ENCODE measurements at places on chromosomes 16 and 17.

DNA sequence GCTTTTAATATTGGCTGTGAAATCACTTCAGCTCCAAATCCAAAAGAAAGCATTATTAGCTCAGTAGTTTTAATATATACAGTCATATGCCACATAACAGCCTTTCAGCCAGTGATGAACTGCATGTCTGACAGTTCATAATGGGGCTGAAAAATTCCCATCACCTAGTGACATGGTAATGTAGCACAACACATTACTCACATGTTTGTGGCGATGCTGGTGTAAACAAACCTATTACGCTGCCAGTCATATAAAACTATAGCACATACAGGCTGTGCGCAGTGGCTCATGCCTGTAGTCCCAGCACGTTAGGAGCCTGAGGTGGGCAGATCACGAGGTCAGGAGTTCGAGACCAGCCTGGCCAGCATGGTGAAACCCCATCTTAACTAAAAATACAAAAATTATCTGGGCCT, 92.2 kb downstream of the TUBD1 start:
- no peak for DNase-seq

- DNase-seq, result no peak
These were observed 115.2 kb downstream of the RBFOX3 start for GRCh38 chr17:79495665-79496064.

DNA sequence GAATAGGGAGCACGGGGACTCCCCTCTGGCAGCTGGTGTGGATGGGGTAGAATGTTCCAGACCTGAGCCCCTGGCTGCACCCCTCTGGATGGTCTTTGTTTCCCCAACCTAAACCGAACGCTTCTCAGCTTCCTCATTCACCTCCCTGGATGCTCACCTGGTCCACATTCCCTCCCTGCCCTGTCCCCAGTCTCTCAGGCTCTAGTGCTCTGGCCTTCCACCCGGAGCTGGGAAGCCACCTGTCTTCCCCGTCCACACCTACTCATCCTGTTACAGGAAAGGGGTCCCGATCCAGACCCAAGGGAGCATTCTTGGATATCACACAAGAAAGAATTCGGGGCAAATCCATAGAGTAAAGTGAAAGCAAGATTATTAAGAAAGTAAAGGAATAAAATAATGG, 73.5 kb downstream of the CYLD start:
- no peak for DNase-seq

DNA sequence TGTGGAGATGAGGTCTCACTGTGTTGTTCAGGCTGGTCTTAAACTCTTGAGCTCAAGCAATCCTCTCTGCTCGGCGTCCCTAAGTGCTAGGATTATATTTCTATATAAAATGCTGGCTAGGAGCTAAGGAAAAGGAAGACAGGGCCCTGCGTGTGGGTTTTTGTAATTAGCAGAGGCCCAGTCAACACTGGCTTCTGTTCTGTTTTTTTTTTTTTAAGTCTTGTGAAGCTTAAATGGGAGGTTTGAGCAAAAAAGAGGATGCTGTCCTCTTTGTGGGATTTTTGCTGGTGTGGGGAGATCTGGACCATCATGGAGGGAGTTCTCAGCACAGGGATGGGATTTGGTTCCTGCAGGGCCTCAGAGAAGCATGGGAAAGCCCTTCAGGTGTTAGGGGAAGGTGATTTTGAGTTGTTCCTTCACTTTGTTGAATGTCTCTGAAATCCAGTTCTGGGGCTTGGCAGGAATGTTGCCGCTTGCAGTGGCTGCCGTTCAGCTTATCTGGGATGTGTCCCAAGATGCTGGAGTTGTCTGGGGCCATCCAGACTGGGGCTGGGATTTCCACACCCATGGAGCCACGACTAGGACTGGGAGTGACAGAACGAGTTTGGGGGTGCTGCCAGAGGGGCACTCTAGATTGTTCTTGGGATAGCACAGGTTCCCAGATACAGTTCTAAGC, 4.2 kb downstream of the PYCARD start:
- no peak for DNase-seq

DNA sequence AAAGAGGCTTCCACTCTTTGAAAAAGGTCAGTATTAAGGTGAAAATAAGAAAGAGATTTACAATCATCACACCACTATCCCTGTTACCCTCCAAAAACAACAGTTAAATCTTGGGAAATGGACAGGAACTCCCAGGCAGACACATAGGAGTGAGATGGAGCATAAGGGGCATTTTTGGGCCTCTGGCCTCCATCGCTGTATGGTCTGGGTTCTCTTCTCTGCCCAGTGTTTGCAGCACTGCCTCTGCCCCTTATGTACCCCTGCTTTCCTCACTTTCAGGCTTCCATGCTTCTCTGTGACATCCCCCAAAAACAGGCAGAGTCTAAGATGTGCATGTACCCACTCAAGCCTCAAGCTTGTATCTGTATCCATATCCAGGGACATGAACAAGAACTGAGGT, 630 bp upstream of the HOXB2 start:
- DNase-seq, result no peak

DNA sequence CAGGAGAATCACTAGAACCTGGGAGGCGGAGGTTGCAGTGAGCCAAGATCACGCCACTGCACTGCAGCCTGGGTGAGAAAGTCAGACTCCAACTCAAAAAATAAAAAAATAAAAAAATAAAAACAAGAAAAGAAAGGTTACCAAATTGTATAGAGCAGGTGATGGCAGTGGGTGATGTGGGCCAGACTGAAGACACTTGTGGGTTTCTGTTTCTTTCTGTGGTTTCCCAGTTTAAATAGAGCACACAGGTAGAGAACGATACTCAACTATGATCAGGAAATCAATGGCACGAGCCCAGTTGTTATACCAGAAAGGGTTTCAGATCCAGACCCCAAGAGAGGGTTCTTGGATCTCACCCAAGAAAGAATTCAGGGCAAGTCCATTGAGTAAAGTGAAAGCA, 32.6 kb downstream of the NUBP1 start:
- DNase-seq, result no peak

DNA sequence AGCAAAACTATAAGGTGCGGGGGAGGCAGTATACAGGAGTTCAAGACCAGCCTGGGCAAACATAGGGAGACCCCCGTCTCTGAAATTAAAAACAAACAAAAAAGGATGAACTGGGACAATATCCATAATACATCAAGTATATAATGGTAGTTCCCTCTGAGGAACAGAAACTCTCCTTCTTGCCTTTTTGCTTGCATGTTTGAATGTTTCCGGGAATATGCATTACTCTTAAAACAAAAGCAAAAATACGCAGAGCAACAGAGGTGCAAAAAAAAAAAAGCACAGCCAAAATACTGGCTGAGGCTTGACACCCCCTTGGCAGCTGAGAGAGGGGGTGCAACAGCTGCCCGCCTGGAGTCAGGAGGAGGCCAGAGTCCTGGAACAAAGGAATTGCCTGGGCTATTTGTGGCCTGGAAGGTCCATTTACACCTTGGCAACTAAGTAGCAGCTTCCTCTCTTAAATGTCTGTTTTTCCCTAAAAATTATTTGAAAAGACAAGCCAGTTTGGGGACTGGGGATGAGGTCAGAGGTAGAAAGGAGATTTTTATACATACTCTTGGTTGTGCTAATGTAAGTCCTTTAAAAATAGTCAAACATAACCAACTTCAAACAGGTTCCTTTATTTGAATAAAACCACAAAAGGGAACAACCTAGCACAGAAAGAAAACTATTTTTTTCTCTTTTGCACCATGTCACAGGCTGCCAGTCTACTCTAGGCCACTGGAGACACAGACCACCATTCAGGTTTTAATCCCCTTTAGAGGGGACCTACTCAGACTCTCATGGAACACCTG, 19.5 kb downstream of the USP7 start:
- DNase-seq, result no peak

All from kidney tubule cell (primary cell).